ENCODE measurements at places on chromosomes 7 and 10.

GRCh38 chr7:102287111-102287980, 678 bp downstream of the SH2B2 start:
- DNase-seq = no peak

- no peak for DNase-seq
Observed at GRCh38 chr7:94939395-94939794, 32.0 kb downstream of the PPP1R9A start.

DNA sequence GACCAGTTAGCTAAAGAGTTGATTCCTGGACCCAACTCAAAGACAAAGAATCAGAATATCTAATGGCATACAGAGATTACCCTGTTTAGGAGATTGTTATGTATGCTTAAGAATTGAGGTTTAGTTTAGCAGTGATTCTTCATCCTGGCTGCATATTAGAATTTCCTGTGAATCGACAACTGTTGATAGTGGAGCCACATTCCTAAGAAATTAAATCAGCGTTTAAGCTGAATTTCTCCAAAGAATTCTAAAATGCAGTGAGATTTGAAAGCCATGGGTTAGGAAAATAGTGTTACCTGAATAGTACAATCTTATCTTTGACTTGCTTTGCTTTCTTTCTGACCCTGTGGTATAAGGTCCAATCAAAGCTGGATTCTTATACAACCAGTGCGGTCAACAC, 16.4 kb upstream of the FERD3L start:
- DNase-seq = no peak

GRCh38 chr10:65949526-65949925, 976.3 kb upstream of the LRRTM3 start:
- DNase-seq = no peak

GRCh38 chr10:125193306-125193877, 33.0 kb upstream of the CTBP2 start:
- DNase-seq = no peak

DNA sequence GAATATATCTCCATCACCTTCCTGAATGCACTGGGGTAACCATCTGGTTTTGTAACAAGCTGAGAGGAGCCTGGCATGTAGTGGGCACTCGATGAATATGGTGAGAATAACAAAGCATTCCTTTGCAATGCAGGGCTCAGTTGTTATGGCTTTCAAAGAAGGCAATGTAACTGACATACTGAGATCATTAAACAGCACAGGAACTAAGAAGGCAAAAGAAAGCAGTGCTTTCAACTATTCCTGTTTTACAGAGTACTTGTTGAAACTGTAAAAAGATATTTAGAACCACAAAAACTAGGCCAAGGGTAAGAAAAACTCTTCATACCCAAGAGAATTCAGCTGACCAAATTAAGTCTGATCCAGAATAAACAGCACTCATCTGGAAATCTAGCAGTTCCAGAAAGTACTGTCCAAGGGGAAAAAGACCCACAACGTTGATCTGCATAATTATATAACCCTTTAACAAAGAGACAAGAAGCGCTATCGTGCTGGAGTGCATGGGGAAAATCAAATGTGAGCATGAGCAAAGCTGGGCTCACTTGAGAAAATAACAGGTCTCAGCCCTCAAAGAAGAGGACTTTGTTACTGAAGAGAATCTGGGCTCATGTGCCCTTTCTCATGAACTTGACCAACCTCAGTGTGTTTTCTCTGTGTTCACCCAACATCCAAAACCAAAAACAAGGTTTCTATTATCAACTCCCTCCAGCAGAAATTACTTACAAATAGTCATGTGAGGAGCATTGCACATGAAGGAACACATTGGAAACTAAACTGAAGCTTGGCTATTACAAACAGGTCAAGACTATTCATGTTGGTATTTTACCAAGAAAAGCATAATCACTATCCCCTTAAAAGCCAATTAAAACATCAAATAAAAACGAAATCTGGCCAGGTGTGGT, 116.2 kb downstream of the AVL9 start:
- no peak for DNase-seq

DNA sequence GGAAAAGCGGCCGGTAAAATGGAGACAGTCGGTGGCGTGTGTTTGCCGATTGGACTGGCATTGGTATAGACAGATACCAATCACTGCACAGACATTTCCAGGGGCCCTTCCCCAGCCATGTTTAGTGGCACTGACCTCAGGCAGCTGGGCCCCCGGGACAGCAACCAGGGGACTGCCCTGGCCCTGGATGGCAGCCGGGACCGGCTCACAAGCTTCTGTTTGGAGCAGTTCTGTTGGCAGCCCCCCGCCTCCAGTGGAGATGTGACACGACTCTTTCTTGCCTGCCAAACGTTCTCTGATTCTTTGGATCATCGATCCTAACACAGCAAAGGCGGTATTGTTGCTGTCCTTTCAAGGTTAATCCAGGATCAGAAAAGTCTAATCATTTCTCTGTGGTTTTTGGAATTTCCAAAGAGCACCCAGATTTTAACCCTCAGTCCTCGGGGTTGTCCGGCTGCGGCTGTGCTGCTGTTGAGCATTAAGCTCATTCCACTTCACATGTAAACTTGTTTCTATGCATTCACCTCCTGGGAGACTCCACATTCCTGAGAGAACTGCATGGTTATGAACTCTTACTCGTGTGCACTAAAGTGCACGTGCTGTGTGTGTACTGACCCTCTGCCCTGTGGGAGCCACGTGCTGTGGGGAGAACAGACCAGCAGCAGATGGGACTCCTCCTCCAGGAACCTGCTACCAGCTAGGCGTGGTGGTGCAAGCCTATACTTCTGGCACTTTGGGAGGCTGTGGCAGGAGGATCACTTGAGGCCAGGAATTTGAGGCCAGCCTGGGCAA, 46.0 kb downstream of the FOXK1 start:
- no peak for DNase-seq

GRCh38 chr10:90204131-90204955, 503.0 kb downstream of the KIF20B start:
- no peak for DNase-seq

GRCh38 chr7:99140813-99141212, 3.1 kb downstream of the SMURF1 start:
- no peak for DNase-seq

GRCh38 chr10:95266674-95267095, 24.1 kb downstream of the PDLIM1 start:
- DNase-seq = peak; percentile 85

DNA sequence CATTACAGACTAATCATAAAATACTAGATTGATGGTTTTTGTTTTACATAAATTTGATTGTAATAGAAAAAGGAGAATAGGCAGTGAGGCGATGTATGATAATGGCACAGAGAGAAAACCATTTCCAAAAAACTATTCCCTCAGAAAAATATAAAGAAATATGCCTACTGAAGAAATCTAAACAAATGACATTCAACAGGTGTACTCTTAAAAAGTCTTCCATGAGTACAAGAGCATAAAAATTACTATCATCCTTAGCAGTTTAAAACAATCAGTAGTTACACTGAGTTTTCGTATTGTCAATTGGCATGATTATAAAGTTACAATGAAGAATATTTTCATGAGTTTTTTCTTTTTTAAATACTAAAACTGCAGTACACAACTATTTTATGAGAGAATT, 75.0 kb downstream of the ARHGAP12 start:
- DNase-seq = no peak

DNA sequence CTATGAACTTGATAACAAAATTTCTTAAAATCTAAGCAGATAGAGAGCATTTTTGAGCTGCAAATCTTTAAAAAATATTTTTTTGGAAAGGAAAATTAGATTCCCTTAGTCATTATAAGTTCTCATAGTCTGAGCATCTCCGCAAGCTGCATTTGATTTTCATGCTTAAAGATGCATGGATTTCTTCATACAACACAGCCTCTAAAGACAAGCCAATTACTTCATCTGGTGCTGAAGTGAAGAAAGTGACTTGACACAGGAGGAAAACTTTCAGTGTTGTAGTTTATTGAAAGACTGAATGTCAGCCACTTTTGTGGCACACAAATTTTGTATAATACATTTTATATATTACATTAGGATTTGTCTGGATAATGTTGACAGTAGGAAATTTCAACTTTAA, 22.5 kb downstream of the SEMA3D start:
- DNase-seq = no peak

DNA sequence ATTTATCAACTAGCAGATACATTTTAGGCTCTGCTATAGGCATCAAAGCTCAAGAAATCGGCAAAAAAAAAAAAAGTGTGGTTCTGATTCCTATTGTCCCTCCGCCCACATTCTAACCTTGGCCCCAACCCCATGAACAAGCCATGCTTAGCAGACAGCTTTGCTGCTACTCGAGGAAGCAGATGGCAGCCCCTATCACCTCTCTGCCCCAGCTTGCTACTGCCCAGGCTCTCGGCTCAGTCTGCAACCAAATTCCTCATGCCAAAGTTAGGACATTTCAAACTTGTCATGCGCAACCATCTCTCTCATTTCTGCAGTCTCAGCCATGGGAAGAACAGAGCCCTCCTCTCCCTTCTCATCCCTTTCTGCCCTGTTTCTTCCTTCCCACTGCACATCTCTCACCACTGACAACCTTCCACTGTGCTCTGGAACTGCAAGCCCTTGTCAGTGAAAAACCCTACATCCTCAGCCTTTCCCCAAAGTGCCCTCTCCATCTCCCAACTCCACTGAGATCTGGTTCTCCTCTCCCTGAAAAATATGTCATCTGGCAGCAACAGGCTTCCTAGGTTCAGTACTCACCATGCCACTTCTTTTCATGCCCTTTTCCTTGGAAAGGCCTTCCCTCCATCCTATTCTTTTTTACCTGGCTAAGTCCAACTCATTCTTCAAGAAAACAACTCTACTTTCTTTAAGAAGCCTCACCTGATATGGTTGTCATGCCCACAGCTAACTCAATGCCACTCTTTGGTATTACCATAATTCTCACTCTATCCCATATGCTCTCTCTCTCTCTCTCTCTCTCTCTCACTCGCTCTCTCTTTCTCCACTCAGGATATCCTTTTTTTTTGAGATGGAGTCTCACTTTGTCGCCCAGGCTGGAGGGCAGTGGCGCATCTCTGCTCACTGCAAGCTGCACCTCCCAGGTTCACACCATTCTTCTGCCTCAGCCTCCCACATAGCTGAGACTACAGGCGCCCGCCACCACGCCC, 60.1 kb upstream of the FHIP2A start:
- DNase-seq = no peak

DNA sequence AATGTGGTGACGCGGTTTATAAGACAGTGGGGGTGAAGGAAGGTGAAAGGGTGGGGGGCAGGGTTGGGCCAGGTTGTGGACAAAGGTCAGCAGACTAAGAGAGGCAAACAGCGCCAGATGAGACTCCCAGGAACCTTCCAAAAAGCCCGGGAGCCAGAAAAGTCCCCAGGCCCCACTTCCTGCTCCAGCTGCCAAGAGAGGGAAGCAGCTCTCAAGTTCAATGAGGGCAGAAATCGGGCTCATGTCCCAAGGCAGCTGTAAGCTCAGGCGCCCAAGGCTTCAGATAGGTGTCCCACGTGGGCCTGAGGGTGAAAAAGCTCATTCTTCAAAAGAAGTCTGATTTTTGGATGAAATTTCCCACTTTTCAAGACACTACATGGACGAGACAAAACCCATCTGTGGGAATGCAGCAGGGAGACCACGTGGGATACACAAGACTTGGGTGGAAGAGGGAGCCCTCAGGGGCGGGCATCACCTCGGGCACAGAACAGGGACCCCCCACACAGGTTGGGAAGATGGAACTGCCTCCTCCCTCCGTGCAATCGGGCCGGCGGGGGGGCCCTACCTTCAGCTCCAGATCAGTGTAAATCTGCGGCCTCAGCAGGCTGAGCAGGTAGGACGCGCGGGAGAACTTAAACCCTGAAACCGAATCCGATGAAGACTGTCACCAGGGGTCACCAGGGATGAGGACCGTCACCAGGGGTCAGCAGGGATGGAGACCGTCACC, 7.8 kb downstream of the PYROXD2 start:
- no peak for DNase-seq

DNA sequence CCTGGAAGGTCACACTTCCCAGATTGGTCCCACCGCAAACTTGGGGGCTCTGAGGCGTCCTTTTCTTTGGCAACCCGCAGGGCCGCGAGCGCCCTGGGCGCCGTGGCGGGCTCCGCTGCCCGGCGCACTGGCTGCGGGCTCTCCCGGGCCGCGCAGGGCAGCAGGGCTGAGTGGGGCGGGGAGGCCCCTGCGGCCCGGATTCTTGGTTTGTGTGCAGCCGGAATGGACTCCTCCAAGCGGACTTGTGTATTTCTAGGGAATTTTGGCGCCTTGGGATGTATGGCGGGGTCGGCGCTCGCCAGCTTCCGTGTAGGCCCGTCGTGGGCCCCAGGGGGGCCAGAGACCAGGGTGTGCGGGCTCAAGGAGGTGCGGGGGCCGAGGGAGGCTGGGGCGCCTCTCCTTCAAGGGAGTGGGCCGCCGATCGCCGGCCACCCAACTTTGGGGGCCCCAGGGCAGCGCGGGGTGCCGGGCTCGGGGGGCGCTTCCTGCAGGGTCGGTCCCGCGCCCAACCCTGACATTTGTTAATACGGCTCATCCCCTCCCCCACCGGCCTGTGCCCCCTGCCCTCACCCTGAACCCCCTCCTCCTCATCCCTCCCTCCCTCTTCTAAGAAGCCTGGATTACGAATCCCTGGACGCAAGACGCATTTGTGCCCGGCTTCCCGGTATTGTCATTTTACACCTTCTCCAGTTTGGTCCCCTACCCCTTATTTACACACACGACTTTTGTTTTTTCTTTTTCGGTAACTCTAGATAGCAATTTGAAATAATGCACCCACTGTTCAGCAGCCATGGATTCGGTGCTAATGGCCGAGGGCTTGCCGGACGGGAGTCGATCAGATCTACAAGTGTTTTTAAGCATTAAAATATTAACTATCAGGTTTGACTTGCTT, 2.5 kb downstream of the TCF7L2 start:
- DNase-seq = peak; percentile 51

DNA sequence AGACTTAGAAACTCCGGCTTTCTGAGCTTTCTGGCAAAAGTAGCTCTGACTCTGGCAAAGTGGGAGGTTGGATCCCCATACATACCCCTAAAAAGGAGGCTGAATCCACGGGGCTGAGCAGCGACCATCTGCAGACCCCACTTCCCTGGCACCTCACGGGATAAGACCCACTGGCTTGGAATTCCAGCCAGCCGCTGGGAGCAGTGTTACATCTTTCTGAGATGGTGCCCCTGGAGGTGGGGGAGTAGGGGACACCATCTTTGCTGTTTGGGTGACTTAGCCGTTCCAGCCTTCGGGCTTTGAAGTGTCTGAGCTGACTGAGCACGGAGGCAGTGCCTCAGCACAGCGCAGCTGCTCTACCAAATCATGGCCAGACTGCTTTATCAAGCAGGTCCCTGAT, 45.0 kb upstream of the GRM3 start:
- DNase-seq = no peak

GRCh38 chr7:100003711-100004661, 11.4 kb upstream of the ZKSCAN1 start:
- DNase-seq = peak; percentile 79

DNA sequence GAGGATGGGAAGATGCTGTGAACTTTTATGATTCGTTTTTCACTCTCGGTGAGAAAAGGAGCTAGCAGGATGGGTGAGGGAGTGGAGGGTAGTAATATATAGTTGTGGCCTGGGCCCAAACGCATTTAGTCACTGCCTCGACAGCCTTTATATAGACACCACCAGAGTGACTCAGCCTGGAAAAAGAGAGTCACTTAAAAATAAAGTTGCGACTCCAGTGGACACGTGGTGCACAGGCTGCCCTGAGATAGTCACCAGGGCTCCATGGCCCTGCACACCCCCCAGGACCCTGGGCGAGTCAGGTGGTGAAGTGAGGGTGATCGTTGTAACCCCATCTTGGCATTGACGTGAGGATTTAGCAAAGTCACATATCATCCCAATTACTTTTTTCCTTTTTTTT, 106.7 kb downstream of the CUX1 start:
- DNase-seq = no peak

All from hepatocyte (in vitro differentiated cells).